ENCODE measurements at places on chromosomes 2 and 18.

DNA sequence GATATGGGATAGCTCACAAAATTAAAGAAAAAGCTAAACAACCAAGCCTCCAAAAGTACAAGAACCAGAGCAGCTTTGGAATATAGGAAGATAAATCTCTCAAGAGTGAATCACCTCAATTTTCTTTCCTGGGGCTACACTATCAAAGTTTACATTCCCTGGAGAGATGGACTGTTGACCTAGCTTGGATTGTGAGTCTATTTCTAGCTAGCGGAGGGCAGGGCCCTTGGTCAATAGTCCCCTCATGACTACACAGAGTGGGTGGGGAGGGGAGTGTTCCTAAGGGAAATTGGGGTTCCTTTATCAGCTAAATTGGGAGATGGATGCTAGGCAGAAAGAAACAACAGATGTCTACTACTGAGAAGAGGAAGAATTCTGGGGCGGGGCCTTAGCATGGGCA lies 29.9 kb upstream of the EIF2AK3 start:
- DNase-seq = no peak

- no peak for DNase-seq
Observed at GRCh38 chr2:205792908-205793307, 110.6 kb downstream of the NRP2 start.

GRCh38 chr2:106866641-106867040 lies 19.3 kb downstream of the ST6GAL2 start:
- DNase-seq = no peak

GRCh38 chr2:191148281-191148680 lies 2.5 kb downstream of the STAT4 start:
- no peak for DNase-seq

GRCh38 chr2:191922736-191923651 lies 76.1 kb upstream of the CAVIN2 start:
- DNase-seq = no peak

GRCh38 chr2:157946919-157947557 lies 70.9 kb upstream of the ACVR1 start:
- DNase-seq = no peak

- DNase-seq = no peak
Observed at GRCh38 chr2:178513876-178514275, 33.6 kb downstream of the PLEKHA3 start.

DNA sequence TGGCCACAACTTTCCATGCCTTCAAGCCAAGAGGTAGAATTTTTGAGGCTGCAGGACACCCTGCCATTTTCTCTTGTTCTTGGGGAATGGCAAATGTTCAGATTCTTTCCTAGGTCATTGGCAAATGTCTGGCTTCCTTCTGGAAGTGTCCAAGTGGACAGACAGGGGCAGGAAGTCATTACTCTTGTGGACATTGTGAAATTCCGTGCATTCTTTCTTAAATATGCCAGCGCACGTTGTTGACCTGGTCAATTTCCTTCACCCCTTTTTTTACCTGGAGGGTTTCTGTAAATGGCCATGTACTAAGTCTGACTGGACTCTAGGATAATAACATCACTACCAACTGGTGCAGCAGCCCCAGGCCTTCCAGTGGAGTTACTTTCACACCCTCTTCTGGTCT lies 13.9 kb downstream of the ASB18 start:
- no peak for DNase-seq

DNA sequence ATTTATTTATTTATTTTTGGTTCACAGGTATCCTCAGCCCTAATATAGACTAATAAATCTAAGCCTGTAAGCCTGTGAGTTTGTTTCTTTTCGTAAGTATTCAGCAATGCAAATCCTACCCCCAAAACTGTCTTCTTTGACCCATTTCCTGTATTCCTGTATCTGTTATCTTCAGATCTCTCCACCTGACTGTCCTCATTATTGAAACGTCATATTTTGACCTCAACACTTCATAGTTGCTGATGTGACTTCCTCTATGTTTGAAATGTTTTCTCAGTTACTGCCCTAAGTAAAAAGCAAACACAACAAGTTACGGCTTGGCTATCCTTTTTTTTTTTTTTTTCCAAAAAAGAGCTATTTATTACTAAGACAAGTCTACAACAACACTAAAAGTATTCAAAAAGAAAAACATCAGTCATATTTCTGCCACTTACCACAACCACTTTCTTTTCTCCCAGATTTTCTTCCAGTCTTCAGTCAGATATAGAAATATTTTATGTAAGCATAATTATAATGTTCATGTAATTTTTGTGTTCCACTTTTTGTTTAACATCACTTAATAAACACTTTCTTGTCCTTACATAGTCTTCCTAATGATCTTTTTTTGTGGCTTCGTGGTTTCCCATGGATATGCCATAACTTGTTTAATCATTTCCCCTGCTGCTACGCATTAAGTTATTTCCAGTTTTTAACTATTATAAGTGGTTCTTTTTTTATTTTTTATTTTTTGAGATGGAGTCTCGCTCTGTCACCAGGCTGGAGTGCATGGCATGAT lies 45.0 kb upstream of the EML4 start:
- DNase-seq = no peak

DNA sequence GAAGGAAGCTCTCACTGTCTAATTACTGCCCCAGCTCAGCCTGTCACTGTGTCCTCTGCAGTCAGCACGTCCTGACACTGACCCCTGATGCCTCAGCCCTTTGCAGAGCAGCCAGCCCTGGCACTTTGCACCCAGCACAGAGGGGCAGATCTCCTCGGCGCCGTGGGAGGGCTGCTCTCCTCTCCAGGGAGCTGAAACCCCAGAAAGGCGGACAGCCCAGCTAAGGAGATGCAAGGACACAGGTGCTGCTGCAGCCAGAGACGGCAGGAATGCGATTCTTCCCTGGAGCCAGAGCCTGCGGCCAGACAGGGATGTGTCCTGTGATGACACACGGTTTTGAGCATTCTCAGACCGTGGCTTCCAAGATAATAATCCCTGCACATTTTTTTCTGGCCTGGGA lies 34.5 kb upstream of the SIX3 start:
- DNase-seq = no peak

- no peak for DNase-seq
Observed at GRCh38 chr2:217916504-217917254, 86.1 kb downstream of the TNS1 start.

DNA sequence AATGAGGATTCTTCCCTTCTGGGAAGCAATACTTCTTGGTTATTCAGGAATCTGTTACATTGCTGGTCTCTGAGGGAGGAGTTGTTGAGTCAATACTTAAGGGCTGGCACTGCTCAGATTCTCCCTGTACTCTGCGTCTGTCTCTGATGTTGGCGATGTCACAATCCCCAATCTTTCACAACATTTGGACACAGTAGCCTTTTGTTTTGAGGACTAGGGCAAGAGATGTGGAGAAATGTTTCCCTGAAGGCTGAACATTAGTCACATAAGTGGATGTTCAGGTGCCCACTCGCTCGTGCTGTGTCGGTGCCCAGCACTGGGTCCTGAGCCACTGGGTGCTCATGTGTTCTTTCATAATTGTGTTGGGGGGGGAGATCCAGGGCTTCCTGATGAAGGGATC lies 55.0 kb downstream of the MAPK4 start:
- no peak for DNase-seq

GRCh38 chr2:28217042-28217740 lies 175.5 kb upstream of the FOSL2 start:
- no peak for DNase-seq

- DNase-seq = no peak
Observed at GRCh38 chr2:159028776-159029175, 60.3 kb downstream of the TANC1 start.

GRCh38 chr18:47260924-47261701 lies 9.7 kb upstream of the SKOR2 start:
- no peak for DNase-seq

- no peak for DNase-seq
Observed at GRCh38 chr2:25491966-25492532, 150.3 kb upstream of the DNMT3A start.

GRCh38 chr2:38515155-38516074 lies 87.3 kb downstream of the HNRNPLL start:
- no peak for DNase-seq

GRCh38 chr2:233061591-233062450 lies 1.7 kb downstream of the INPP5D start:
- no peak for DNase-seq

DNA sequence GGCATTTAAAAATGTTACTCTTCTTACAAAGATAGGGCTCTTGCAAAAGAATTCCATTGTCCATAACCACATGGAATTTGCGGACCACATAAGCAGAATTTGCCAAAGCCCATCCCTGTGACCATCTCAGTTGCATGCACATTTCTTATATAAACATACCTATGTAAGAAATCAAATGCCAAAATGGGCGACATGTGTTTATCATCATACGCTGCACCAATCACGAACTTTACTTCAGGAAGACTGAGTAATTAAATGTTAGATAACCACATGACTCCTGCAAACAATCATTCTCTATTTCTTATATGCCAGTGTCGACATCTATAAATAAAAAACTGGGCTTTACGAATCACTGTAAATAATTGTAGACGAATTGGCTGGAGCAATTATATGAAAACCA lies 186.1 kb upstream of the RBMS1 start:
- DNase-seq = no peak

DNA sequence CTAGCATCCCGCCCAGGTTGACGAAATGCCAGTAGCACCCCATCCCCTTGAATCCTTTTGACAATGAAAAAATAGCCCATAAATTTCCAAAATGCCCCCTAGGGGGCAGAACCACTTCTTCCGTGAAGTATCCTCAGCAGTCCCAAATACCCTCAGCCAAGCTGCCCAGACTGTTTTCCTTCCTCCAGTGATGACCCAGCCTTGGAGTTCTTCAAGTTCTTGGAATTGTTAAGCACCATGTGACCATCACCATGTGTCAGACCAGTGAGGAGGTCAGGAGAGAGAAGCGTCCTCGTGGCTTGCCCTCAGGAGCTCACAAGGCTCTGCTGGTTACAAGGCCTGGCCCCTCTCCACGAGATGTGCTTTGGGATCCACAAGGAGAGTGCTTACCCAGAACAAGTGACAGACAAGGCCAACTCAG lies 1.4 kb upstream of the SLC23A3 start:
- DNase-seq = peak; percentile 8

DNA sequence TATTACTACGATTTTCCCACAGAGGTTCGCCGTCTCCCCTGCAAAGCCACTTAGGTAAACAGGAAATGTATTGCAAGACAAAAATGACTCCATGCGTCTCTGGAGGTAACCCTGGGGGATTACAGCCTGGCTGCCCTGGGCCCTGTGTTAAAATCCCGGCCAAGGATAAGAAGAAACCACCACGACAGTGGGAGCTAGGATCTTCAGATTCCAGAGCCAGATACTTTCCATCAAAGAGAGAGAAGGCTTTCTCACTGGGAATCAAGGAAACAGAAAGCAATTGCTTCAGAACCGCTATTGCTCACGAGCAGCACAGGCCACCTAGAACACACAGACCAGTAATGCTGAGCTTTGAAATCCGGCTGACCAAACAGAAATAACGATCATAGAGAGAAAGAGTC lies 97.9 kb upstream of the ZNF516 start:
- DNase-seq = no peak

DNA sequence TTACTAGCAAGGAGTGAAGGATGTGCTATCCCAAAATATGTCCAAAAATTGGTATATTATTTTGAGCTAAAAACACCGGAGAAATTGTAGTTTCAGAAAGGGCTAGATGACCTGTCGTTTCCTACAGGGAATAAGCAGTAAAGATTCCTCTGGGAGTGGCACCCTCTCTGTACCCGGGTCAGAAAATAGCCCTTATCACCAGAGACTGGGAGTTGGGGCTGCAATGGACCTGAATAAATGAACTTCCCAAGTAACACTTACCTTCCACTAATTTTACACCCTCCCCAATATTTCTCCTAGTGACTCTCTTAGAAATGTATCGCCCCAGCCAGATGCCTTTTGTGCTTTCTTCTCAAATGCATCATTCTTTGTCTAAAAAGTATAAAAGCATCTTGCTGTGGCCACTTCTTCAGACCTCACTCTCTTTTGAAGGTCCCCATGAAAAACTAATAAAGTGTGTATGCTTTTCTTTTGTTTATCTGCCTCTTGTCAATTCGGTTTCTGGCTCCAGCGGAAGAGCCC lies 734 bp upstream of the RMC1 start:
- DNase-seq = no peak

- DNase-seq = no peak
Observed at GRCh38 chr2:226581661-226582060, 218.0 kb downstream of the IRS1 start.

DNA sequence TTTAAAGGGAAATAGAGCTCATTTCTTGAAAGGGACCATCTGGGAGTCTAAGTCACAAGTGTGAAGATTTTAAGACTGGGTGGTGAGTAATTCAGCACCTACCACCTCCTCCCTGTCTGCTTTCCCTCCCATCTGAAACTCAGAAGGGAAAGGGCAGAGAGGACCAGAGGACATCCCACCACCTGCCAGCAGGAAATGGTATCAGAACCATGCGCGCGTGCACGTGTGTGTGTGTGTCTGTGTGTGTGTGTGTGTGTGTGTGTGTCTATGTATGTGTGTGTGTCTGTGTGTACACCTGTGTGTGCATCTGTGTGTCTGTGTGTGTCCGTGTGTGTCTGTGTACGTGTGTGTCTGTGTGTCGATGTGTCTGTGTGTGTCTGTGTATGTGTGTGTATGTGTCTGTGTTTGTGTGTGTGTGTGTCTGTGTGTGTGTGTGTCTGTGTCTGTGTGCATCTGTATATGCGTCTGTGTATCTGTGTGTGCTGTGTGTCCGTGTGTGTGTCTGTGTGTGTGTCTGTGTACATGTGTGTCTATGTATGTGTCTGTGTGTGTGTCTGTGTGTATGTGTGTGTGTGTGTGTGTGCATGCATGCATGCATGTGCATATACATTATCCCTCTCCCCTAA lies 76.8 kb downstream of the ZFP36L2 start:
- no peak for DNase-seq

DNA sequence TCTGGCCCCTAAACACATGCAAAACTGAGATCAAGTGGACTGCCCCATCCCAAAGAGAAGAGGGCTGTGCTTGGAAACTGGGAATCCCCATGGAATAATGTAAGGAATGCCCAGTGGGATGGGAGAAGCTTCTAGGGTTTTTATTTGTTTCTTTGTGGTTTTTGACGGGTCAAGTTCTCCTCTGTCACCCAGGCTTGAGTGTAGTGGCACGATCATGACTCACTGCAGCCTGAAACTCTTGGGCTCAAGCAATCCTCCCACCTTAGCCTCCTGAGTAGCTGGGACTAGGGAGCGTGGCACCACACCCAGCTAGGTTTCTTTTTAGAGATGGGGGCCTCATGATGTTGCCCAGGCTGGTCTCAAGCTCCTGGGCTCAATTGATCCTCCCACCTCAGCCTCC lies 101.7 kb upstream of the ZSWIM2 start:
- DNase-seq = no peak

GRCh38 chr2:34368304-34368703 lies 769.2 kb upstream of the FAM98A start:
- DNase-seq = no peak

All from anterior cingulate cortex (tissue), 58 donors.